ENCODE measurements at places on chromosomes 12 and 14.

DNA sequence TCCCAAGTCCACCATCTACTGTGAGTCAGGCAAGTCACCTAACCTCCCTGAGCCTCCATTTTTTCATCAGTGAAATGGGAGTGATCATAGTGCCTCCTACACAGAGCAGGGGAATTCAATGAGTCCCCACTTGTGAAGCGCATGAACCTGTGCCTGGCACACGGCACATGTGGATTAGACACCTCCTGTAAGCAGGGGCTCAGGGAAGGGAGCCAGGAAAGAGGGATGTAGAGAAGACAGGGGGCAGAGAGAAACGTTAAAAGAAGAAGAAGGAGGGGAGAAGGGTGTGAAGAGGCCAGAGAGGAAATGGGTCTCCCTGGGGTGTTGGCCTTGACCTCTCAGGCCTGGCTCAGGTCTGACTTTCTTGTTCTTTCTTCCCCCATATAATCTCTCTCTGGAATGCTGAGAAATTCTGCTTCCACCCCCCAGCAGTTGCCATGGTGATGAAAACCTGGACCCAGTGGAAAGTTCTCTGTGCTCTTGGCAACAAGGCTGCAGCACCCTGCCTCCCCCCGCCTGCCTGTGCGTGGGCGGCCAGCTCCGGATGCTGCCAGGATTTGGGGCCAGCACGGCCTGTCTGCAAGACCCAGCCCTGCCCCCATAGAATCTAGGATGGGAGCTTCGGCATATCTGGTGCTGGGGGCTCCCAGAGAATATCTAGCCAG is 94.5 kb downstream of the CALM1 start:
- DNase-seq = peak; percentile 25

GRCh38 chr12:52772772-52773171 is 4.4 kb downstream of the KRT76 start:
- DNase-seq = no peak

DNA sequence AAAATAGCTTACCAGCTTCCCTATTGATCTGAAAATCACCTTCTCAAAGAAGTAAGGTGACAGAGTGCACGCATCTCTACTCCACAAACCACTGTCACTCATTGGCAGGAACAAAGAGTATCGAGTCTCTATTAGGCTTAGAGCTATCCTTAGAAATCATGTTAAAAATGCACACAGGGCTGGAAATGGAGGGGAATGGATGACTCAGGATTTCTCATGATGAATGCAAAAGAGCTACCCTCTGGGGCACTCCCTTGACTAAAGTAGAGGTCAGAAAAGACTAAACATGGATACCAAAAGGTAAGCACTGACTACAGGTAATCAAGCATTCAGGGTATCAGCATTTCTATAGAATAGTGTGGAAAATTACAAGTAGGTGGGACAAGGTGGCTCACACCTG is 96.1 kb upstream of the ANO4 start:
- no peak for DNase-seq

- DNase-seq = peak; percentile 82
Measured at GRCh38 chr12:6061660-6062059, 62.8 kb downstream of the VWF start.

DNA sequence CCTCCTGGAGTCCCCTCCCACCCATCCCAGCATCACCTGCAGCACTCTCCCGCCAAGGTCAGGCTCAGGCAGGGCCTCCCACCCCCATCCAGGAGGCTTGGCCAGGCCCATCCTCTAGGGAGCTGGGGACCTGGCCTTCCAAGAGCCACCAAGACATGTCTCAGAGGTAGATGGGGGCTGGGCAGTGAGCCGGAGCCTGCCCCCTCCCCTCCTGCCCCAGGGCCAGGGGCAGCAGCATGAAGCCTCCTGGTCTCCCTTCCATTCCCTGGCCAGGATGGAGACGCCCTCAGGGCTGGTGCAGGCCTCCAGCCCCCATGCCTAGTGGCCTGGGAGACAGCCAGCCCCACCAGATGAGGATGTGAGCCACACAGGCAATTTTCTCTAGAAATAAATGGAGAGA is 69.3 kb upstream of the C14orf180 start:
- DNase-seq = no peak

DNA sequence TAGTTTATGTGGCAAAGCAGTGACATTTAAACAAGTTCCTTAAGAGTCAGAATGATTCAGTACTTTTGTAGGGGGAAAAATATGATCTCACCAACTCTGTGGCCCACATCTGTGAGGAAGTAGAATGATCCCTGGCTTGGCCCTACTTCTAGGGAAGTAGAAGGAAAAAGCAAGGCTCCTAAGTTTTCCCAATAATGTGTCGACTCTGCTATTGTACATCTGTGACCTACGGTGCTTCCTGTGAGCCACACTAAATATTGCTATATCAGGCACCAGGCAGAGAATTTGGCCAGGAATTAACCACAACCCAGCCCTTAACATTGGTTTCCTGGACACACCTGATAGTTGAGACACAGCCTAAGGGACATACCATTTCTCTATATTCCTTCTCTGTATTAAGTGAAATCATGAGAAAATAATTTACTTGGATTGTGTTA is 9.3 kb upstream of the NID2 start:
- no peak for DNase-seq

DNA sequence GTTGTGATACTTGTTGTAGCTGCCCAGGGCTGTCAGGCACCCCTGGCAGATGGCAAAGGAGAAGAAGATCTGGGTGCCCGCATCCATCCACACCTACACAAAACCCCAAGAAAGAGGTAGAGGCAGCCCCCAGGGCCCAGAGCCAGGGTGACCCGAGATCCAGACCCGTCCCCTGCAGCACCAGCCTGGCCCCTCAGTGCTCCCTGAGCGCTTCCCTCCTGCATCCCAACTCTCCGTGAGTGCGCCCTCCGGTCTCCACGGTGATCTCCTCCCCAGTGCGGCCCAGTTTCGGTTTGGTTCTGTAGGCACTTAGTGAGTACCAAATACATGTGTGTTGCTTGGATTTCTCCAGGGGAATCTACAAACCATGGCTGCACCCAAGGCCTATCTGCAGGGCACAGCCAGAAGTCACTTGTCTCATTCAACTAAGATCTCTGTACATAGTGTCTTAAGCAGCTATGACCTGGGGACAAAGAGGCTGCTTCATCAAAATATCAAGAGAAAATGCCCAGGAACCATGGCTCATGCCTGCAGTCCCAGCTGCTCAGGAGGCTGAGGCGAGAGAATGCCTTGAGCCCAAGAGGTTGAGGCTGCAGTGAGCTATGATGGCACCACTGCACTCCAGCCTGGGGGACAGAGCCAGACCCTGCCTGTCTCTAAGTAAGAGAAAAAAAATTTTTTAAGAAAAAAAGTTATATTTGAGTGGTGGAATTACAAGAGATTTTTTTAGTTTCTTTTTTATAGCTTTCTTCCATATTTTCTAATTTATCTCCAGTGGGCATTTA is 15.9 kb downstream of the SLC6A12 start:
- no peak for DNase-seq

- DNase-seq = peak; percentile 11
Measured at GRCh38 chr12:100186071-100186470, 14.5 kb upstream of the ACTR6 start.

GRCh38 chr12:108033090-108033489 is 96.0 kb upstream of the WSCD2 start:
- DNase-seq = no peak

GRCh38 chr12:105677672-105678071 is 347.2 kb downstream of the C12orf75 start:
- no peak for DNase-seq

DNA sequence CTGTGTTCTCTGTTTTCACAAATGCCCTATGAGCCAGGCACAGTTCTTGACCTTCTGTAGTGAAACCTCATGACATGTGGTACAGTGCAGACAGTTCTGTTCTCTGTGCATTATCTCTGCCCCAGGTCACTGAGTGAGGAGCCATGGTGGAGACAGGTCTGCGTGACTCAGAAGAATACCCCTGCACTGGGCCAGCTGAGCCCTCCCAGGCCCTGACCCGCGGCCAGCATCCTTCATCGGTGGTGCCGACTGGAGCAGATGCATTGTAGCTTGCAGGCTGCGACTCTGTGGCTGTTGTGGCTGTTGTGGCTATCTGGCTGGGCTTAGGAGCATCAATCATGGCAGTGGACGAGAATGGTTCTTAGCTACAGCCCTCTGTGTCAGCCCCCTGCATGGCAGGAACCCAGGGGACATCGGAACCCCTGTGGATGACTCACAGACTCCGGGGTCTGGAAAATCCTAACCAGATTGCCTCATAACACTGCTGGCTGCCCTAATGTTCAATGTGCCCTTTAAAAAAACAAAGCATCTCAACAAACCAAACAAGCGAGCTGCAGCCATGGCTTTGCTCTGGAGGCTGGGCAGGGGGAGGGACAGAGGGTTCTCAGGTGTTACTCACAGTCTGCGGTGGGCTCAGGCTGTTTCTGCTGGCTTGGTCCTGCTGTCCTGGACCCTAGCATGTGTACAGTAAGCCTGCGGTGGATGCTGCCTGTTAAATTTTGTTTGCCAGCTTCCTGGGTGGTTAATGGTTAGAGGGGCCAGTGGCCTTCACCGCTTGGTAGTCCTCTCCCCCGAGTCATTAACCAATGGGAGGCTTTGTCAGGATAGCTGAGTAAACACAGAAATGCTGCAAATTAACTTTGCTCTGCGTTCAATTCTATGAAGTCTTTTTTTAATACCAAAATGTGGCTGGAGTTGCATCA is at the start of gene SERPINA6:
TSS of gene SERPINA6 (minus strand) at position 689 of the 923 bp plus-strand sequence. CDS start 8,688 bp downstream, outside the sequence.
- DNase-seq = peak; percentile 24

- DNase-seq = peak; percentile 52
Measured at GRCh38 chr12:53190108-53190729, 9.5 kb upstream of the CSAD start.

GRCh38 chr14:45133683-45134050 is 614 bp downstream of the FKBP3 start:
- no peak for DNase-seq

DNA sequence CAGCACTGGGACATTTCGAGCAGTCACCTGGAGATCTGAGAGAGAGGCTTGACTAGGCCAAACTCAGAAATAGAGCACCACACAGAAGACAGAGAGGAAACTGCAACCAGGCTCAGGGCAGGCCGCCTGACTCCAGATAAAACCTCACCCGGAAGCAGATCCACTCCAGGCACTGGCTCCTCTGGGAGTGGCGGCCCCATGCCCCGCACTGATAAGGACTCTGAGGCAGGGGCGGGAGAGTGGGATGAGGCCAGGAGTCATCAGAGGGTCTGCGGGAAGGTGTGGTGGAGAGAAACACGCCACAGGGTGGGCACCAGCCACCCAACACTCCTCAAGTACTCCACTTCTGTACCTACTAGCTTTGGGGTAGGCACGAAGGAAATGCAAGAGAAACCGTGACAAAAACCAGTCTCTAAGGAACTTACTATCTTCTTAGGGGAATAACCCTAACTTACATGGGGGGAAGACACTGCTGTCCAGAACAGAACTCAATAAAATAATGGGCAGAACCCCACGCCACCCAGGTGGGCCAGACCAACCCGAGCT is 71.3 kb downstream of the CHGA start:
- no peak for DNase-seq

GRCh38 chr14:70782361-70782760 is 27.0 kb downstream of the MAP3K9 start:
- no peak for DNase-seq

- peak; percentile 16 for DNase-seq
Measured at GRCh38 chr12:51827925-51828818, 20.3 kb downstream of the FIGNL2 start.

- DNase-seq = peak; percentile 31
Measured at GRCh38 chr14:63910583-63911363, 58.0 kb downstream of the SYNE2 start.

DNA sequence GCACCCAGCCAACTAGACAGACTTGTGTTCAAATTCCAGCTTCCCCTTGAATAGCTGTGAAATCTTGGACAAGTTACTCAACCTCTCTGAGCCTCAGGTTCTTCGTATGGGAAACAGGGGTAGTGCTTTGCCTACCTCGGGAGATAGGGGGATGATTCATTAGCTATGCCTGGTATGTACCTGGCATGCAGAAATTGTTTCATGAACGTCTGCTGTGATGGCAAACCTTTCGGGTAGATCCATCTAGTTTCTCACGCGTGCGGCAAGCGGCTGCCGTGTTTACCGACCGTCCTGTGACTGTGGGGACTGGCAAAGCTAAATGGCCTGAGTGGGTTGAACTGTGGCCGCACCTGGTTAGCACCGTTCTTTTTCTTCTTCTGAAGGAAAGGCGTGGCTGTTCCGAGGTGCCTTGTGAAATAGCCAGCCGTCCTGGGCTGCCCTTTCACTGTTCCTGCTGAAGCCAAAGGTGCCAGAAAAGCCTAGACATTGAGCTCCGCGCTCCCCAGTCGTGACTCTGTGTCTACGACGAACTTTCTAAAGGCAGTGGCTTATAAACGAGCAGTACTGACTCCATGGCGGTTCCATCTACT is 40.6 kb upstream of the MED13L start:
- DNase-seq = no peak

- DNase-seq = no peak
Measured at GRCh38 chr14:76163668-76164363, 12.1 kb downstream of the GPATCH2L start.

DNA sequence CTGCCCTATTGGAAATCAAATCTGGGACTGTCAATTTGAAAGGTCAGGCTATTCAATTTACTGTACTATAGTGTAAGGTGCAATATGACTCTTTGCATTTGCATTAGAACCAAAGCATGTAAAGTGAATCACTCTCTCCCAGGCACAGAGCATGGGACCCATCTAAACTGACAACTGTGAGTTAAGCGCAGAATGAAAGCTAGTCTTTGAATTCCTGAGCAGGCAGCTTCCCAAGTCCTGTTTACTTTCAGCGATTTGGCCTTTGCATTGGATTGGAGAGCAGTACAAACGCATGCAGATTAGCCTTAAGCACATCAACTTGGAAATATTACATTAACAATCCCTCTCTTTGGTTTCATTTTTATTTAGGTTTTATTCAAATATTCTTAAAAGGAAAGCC is 74.6 kb downstream of the RERG start:
- DNase-seq = no peak

GRCh38 chr12:101824831-101825230 is 5.9 kb downstream of the GNPTAB start:
- peak; percentile 33 for DNase-seq

DNA sequence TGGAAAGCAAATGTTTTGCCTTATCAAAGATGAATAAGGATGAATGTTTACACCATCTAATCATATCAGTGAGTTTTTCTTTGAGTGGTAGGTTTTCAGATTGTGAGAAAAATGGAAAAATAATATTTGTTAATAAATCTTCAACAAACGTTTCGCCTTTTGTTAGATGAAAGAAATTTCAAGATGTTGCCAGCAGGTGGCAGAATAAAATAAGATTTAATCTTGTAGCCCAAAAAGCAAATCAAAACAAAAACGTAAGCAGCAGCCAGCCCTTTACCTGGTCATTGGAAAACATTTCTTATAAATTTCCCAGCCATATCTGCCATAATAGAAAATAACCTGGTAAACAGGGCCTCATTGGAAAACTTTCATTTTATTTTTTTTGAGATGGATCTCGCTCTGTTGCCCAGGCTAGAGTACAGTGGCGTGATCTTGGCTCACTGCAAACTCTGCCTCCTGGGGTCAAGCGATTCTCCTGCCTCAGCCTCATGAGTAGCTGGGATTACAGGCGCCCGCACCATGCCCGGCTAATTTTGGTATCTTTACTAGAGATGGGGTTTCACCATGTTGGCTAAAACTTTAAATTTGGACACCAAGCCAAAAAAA is 15.4 kb upstream of the TMEM120B start:
- DNase-seq = peak; percentile 69

All from fibroblast of villous mesenchyme (primary cell).